ENCODE measurements at places on chromosomes 2 and 18. TPM values are rescaled to one million over a fixed set of nuclear protein-coding genes. Genes with fewer than 3 reads are reported as not detected.

DNA sequence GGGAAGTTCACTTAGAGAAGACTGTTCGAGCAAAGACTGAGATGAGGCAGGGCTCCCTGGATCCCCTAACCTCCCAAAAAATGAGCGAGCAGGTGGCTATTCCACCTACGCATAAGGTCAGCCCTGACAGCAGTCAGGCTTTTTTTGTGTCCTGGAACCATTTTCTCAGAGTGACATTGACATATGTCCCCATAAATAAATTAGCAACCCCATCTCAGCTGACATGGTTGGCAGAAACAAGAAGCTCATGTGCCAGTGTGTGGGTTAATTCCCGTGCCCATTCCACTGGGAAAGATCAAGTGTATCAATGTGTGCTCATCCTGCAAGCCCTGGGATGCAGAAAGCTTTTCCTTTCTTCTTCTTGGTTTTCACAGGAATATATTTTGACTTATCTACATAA, 740.4 kb upstream of the CELF4 start:
- H3K27me3 ChIP-seq = no peaks in the 10 kb centered on the region
- DNase-seq = no peak
- H3K27ac ChIP-seq = no peak overlapping the region
- H3K4me1 ChIP-seq = no peaks in the 10 kb centered on the region
- no peaks in the 10 kb centered on the region for H3K36me3 ChIP-seq

DNA sequence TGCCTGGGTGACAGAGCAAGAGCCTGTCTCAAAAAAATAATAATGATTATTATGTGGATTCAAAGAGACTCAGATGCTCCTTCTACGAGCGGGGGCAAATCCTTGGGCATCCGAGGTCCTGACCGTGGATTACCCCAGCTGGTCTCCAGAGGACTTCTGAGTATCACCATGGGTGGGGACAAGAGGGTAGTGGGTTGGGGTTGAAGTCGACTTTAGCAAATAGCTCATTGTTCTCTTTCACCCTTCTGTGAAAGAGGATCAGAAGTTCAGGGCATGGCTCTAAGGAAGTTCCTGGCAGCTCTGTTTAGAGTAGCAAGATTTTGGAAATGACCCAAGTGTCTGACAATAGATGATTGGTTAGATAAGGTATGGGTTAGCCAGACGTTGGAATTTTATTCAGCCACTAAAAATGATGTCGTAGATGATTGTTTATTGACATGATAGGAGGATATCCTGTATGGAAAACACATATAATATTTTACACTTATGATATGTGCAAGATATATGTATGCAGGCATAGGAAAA, 59.0 kb upstream of the SPRED2 start:
- H3K36me3 ChIP-seq = no peaks in the 10 kb centered on the region
- no peaks in the 10 kb centered on the region for H3K4me1 ChIP-seq
- H3K4me3 ChIP-seq = no peak overlapping the region
- no peak for DNase-seq
- H3K27ac ChIP-seq = no peak overlapping the region

- H3K27ac ChIP-seq = no peak overlapping the region
- no peaks in the 10 kb centered on the region for H3K27me3 ChIP-seq
Measured at GRCh38 chr2:489838-490237, 187.4 kb downstream of the TMEM18 start.

WIPF1 gene
- 11.7 TPM for polyA plus RNA-seq

- no peak overlapping the region for H3K27ac ChIP-seq
- no peaks in the 10 kb centered on the region for H3K4me1 ChIP-seq
- H3K27me3 ChIP-seq = no peaks in the 10 kb centered on the region
- no peak overlapping the region for H3K4me3 ChIP-seq
Measured at GRCh38 chr2:78411303-78411702, 614.2 kb upstream of the REG3G start.

TBR1 gene
- not detected for polyA plus RNA-seq

- H3K27me3 ChIP-seq = no peaks in the 10 kb centered on the region
- no peak overlapping the region for H3K27ac ChIP-seq
- no peak overlapping the region for H3K4me3 ChIP-seq
- DNase-seq = no peak
- no peaks in the 10 kb centered on the region for H3K36me3 ChIP-seq
Measured at GRCh38 chr2:72827966-72828646, 2.3 kb upstream of the EXOC6B start.

GRCh38 chr18:74266161-74266560, 25.6 kb downstream of the CYB5A start:
- no peak overlapping the region for H3K27ac ChIP-seq
- H3K27me3 ChIP-seq = no peaks in the 10 kb centered on the region
- DNase-seq = no peak
- H3K4me1 ChIP-seq = peaks cover 6% of the 10 kb centered on the region
- no peak overlapping the region for H3K4me3 ChIP-seq

- DNase-seq = no peak
- peaks cover under 1% of the 10 kb centered on the region for H3K36me3 ChIP-seq
- H3K27me3 ChIP-seq = no peaks in the 10 kb centered on the region
- H3K27ac ChIP-seq = no peak overlapping the region
- H3K4me3 ChIP-seq = no peak overlapping the region
- H3K4me1 ChIP-seq = no peaks in the 10 kb centered on the region
Measured at GRCh38 chr2:202754936-202755335, 116.6 kb downstream of the ICA1L start.

- DNase-seq = no peak
- H3K4me3 ChIP-seq = no peak overlapping the region
- H3K27me3 ChIP-seq = no peaks in the 10 kb centered on the region
- H3K36me3 ChIP-seq = no peaks in the 10 kb centered on the region
- no peaks in the 10 kb centered on the region for H3K4me1 ChIP-seq
Measured at GRCh38 chr2:224369028-224369632, 32.8 kb downstream of the FAM124B start.

DNA sequence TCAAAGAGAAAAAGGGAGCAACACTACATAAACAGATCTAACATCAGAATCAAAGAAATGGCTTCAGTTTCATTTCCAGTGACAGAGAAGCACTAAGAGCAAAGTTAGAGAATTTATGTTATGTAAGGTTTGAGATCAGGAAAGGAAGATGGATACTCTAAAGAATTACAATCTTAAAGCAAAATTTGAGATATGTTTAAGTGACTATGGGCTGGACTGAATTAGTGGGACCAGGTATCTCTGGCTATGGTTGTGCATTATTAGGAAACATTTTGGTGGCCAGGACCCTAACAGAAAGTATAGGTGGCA, 208.2 kb downstream of the CCDC178 start:
- H3K4me3 ChIP-seq = no peak overlapping the region
- no peaks in the 10 kb centered on the region for H3K27me3 ChIP-seq
- no peak for DNase-seq
- H3K27ac ChIP-seq = no peak overlapping the region
- no peaks in the 10 kb centered on the region for H3K4me1 ChIP-seq

MYO5B gene
- polyA plus RNA-seq = 17.8 TPM

GRCh38 chr2:178234648-178235047, 40.3 kb downstream of the OSBPL6 start:
- no peak overlapping the region for H3K27ac ChIP-seq
- DNase-seq = no peak
- no peak overlapping the region for H3K4me3 ChIP-seq
- H3K4me1 ChIP-seq = no peaks in the 10 kb centered on the region

TNS1 gene
- polyA plus RNA-seq = 44.8 TPM

GRCh38 chr2:226850024-226850423, 14.2 kb downstream of the RHBDD1 start:
- no peaks in the 10 kb centered on the region for H3K36me3 ChIP-seq
- no peak overlapping the region for H3K27ac ChIP-seq
- no peak for DNase-seq
- no peak overlapping the region for H3K4me3 ChIP-seq
- H3K4me1 ChIP-seq = no peaks in the 10 kb centered on the region

DNA sequence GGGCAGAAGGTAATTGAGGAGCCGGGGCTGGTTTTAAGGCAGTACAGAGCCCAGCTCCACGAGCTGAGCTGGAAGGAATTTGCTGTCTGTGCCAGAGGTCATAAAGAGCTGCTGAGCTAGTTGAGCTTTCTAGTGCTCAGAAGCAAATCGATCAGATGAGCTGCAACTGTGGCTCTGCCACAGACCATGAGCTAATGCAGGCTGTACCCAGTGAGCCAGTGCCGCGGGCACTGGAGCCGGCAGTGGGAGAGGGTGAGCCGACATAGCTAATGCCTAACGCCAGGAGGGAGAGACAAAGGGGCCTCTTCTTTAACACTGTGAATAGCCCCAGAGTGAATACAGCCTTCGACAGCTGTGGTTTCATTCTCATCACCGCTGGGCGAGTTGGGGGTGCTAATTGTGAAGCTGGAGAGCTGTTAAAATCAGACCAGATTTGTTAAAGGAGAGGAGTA, 410.1 kb upstream of the TCF4 start:
- DNase-seq = peak; percentile 55
- H3K4me3 ChIP-seq = no peak overlapping the region
- H3K4me1 ChIP-seq = no peaks in the 10 kb centered on the region
- no peaks in the 10 kb centered on the region for H3K27me3 ChIP-seq
- H3K27ac ChIP-seq = no peak overlapping the region
- no peaks in the 10 kb centered on the region for H3K36me3 ChIP-seq

DNA sequence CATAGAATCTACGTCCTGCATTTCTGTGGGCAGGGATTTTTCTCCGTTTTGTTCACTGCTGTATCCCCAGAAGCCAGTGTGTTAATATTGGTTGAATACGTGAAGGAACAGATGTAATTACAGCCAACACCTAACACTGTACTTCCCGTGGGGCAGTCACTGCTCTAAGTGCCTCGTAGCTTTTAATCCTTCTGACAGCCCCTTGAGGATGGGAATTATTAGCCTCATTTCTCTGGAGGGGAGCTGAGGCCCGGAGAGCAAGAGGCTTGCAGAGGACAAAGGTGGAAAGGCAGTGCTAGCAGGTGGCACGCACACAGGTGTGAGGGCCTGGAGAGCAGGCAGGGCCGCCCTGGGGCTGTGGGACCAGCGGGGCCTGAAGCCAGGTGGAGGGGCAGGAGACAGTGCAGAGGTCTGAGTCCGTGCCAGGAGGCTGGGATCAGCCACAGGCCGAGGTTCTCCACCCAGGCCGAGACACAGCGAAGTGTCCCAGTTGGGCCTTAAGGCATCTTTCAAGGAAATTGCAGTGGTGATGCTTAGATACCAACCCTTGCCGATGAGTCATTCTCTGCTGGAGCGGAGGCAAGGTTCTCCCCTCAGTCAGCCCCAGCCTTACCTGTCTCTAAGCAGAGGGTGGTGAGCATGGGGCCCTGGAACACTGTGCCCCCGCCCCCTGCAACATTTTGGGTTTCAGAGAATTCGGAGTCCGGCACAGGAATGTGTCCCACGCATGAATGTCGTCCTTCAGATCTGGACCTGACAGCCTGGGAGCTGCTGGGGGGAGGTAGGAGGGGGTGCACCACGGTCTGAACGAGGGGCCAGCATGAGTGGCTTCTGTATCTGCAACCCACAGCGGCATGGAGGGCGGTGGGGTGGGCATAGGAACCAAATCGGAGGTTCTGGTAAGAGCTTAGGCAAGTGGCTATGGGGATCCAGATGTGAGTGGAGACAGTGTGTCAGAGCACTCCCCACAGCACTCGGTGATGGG, 122.6 kb downstream of the GBX2 start:
- peaks cover 7% of the 10 kb centered on the region for H3K36me3 ChIP-seq
- H3K27ac ChIP-seq = no peak overlapping the region
- H3K4me3 ChIP-seq = no peak overlapping the region

DNA sequence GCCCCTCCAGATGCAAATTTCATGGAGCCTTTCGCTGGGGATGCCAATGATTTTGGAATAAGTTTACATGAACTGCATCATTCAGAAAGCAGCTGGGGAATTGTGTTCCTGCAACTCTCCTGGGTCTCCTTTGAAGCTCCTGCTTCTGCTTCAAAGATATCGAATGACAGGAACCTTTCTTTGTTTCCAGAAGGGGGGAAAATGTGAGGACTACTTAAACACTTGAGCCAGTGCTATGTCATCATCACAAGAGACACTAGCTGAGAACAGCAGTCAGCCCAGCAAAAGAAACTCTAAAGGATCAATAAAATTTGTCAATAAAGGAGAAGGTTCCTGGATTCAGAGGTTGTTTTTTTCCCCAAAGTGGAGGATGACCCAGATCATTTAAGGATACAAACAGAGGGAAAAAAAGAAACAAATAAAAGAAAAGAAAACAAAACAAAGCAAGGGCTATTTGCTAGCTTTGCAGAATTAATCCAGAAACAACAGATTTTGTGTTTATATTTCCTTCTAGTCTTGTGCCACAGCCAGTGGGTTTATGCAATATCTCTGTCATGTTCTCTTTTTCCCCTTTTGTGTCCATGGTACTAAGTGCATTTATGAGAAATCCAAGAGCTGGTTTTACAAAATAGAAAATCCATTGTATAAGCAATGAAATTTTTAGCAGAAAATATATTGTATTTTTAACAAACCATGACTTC, 463.7 kb downstream of the CDH2 start:
- no peaks in the 10 kb centered on the region for H3K4me1 ChIP-seq
- H3K27ac ChIP-seq = no peak overlapping the region
- H3K36me3 ChIP-seq = no peaks in the 10 kb centered on the region
- no peaks in the 10 kb centered on the region for H3K27me3 ChIP-seq

LRP2 gene
- 44.7 TPM for polyA plus RNA-seq

OXER1 gene
- polyA plus RNA-seq = 5.4 TPM

DNA sequence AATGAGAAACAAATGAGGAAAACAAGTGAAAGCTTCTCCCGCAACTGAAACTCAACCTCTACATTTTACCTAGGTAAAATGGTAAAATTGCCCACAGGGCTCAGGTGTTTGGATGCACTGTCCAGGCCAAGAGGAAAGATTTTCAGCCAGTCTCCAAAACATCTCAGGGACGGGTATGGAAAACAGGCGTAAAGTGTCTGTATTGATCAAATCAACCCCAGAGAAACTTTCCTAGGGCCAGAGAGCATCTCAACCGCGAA, 361 bp upstream of the HAT1 start:
- H3K27me3 ChIP-seq = no peaks in the 10 kb centered on the region
- peak overlapping the region; percentile 95 for H3K4me3 ChIP-seq
- DNase-seq = no peak
- H3K4me1 ChIP-seq = no peaks in the 10 kb centered on the region

G6PC2 gene
- not detected for polyA plus RNA-seq

COL3A1 gene
- 32.2 TPM for polyA plus RNA-seq

GRCh38 chr18:55236150-55236931, 277.1 kb upstream of the CCDC68 start:
- H3K27me3 ChIP-seq = no peaks in the 10 kb centered on the region
- no peak overlapping the region for H3K4me3 ChIP-seq
- H3K4me1 ChIP-seq = no peaks in the 10 kb centered on the region
- H3K36me3 ChIP-seq = no peaks in the 10 kb centered on the region
- H3K27ac ChIP-seq = no peak overlapping the region
- DNase-seq = no peak

GRCh38 chr18:50203801-50204604, 9.1 kb upstream of the MYO5B start:
- H3K4me1 ChIP-seq = no peaks in the 10 kb centered on the region
- no peaks in the 10 kb centered on the region for H3K36me3 ChIP-seq

SH3RF3 gene
- 1.7 TPM for polyA plus RNA-seq

ARHGEF4 gene
- polyA plus RNA-seq = 0.90 TPM

IL1R2 gene
- polyA plus RNA-seq = 11.2 TPM

AQP12A gene
- not detected for polyA plus RNA-seq

IL1B gene
- 0.56 TPM for polyA plus RNA-seq

NLRC4 gene
- 0.49 TPM for polyA plus RNA-seq

UGT1A10 gene
- polyA plus RNA-seq = 6.6 TPM

- no peaks in the 10 kb centered on the region for H3K4me1 ChIP-seq
- H3K36me3 ChIP-seq = no peaks in the 10 kb centered on the region
- DNase-seq = peak; percentile 76
Measured at GRCh38 chr2:231648579-231649174, 56.0 kb downstream of the TEX44 start.

GRCh38 chr2:3377279-3377611, 373 bp downstream of the EIPR1 start:
- peak; percentile 77 for DNase-seq
- H3K4me1 ChIP-seq = peaks cover 24% of the 10 kb centered on the region
- peak overlapping the region; percentile 90 for H3K4me3 ChIP-seq
- no peaks in the 10 kb centered on the region for H3K27me3 ChIP-seq
- H3K27ac ChIP-seq = no peak overlapping the region

WDCP gene
- polyA plus RNA-seq = 2.9 TPM
